ENCODE measurements at places on chromosomes 3 and 15.

DNA sequence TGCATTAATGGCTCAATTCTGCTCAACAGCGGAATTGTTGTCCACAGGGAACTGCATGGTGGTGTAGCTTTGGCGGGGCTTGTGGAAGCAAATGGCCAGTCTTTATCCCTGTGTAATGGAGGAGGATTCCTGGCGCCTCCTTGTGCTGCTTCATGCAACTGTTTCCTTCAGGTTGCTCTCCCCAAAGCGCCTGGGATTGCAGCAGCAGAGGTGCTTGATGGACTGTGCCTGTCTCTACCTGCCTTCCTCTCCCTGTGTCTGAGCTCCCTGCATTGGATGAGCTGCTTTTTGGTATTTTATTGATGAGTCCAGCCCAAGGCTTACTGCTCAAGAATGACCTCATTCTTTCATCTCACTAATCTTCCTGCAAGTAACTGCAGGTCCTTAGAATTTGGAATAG is 72.9 kb upstream of the NDN start:
- DNase-seq: no peak

DNA sequence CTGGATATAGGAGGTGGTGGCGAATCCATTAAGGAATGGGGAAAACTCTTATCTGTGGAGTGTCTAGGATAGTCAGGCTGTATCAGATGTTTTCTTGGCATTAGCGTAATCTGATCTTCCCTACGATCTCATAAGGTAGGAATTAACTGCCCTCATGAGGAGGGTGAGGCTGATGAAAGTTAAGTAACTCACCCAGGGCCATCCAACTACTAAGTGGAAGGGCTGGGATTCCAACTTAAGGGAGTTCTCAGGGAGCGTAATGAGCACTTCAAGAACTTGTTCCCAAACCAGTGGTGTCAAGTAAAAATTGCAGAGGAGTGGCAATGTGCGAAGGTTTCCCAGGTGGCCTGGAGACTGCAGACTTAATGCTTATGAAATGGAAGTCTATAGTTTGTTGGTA is 55.9 kb upstream of the OSBPL11 start:
- no peak for DNase-seq

DNA sequence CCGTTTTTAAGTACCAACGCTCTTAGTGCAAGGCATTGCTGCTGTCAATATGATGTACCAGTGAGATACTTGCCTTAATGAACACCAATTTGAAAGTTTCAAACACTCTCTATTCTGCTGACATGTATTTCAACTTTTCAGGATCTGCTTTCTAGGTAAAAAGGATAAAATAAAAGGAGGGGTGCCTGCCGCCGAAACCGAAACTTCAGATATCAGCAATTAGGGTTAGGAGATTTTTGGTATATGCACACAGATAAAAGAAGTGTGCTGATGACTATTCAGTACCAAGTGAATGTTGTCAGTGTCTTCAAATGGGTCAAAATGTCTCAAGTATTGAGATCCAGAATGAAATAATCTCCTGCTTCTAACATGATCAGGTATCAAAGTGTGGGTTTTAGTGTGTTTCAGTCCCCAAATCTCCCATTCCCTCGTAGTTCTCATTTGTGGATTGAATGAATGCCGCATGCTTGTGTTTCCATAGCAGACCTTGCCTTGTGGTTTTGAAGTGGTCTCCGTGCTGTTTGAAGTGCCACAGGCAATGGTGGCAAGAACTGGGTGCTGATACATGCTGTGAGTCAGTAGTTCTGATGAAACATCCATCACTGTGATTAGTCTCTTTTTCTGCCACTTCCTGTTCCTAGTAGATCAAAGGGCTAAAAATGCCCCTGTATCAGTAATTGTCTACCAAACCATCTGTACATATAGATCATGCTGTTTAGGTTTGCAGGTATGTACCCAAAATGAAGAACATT is 22.5 kb downstream of the CHST14 start:
- DNase-seq: peak; percentile 13

DNA sequence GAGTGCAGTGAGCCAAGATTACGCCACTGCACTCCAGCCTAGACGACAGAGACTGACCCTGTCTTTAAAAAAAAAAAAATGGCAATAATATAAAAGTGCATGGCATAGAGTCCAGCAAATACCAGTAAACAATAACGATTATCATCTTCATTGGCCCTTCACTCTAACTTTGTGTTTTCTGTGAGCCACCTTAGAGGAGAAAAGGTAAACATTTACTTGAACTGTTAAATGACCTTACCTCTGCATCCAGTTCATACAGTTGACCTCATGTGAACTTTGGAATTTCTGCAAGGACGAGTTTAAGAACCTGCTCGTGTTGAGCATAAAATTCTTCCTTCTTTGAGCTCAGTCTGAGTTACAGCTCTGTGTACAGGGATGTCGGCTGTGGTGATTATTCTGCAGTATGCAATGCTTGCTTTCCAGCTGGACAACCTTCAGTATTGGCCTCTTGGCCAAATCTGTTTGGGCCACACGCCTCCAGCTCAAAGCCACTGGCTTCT is 56.6 kb downstream of the RLBP1 start:
- no peak for DNase-seq

GRCh38 chr3:10783360-10784351 is 32.4 kb upstream of the SLC6A11 start:
- no peak for DNase-seq

DNA sequence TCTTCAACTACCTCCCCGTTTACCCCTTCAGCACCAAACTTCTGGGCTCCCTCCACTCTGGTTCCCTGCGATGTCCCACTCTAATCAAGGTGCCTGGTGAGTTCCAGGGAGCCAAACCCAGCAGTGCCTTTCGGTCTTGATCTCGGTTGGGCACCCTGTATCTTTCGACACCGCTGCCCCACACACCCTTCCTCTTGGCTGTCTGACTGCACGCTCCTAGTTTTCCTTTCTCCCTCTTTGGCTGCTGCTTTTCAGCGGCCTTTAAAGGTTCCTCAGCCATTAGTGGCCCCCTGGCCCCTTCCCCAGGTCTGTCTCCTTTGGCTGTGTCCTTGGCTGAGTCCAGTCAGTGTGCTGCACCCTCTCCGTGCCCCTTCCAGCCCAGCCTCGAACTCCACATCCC is 784 bp downstream of the TTLL3 start:
- no peak for DNase-seq

DNA sequence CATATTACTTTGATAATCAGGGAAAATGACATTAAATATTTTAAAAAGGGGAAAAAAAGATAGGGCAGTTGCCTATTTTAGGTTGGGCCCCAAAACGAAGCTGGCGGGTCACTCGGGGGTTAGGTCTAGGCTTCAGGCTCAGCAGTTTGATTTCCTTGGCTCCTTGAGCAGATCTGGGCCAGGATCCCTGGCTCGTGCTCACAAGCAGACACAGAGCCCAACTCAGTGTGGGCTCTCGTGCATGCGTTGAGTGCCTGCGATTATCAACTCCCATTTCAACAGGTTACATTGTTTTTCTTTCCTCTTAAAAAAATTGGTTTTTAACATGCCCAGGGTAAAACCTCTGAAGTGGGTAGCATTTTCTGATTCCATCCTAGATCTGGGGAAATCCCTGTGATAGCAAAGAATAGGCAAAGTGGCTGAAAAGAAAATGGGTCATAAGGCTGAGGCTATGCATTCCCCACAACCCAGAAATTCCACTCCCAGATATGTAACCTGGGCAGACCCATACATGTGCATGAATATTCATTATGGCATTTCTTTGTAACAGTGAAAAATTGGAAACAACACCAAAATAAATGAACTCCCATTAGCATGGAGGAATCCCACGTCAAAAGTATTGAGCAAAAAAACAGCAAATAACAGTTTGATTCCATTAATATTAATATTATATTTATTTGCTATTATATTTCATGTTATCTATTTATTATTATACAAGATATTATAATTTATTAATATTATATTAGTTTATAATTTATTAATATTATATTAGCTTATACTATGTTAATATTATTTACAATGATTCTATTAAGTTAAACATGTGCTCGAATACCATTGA is 27.8 kb downstream of the FAM43A start:
- no peak for DNase-seq

- DNase-seq: no peak
Observed at GRCh38 chr3:149091983-149092382, 5.7 kb upstream of the HLTF start.

- no peak for DNase-seq
Observed at GRCh38 chr15:40070166-40070557, 31.2 kb upstream of the SRP14 start.

- peak; percentile 12 for DNase-seq
Observed at GRCh38 chr15:57559875-57560274, 31.8 kb upstream of the MYZAP start.

DNA sequence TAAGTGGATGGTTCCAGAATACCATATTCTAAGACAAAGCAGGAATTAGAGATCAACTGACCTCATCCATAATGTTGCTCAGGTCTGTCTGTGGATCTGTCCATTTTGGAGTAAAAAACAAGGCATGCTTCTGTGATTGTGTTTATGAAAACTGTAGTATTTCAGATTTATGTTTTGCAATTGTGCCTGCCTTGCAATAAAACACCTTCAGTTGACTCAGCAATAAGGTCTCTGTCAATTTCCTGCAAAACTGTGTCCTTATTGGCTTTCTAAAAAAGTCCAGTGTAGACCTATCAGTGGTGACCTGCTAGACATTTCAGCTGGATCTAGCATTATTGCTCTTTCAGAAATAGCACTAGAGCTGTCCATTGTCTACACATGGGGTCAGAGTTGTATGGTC is 409.5 kb upstream of the AZI2 start:
- DNase-seq: no peak

DNA sequence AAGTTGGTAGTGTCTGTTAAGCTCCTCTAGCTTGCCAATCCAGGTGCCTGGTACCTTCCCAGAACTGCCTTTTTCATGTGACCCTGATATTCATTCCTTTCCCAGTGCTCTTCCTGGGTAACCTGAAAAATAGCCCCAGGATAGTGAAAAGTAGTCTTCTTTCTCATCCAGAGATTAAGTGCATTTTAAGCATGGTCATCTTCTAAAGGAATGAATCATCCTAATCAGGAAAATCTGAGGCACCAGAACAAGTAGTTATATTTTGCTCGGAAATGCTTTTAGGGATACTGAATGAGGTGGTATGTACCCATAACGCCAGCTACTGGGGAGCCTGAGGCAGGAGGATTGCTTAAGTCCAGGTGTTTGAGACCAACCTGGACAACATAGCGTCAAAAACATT is 23.1 kb upstream of the PDCD6IP start:
- no peak for DNase-seq

DNA sequence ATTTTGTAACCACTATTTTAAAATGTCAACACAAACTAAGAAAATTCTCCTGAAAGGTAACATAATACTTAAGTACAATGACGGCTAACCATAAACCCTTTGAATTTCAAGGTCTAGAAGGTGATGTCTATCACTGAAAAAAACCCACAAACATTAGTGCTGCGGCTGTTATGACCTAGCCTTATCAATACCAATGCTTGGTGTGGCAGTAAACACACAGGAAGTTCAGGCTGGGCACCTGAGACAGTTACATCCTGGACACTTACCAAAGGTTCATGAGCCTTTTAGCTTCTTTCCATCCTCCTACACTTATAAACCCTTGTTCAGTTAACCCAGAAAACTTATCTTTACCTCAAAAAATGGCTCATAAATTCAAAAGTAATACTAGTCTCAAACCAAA is 5.8 kb downstream of the HSPBAP1 start:
- no peak for DNase-seq

DNA sequence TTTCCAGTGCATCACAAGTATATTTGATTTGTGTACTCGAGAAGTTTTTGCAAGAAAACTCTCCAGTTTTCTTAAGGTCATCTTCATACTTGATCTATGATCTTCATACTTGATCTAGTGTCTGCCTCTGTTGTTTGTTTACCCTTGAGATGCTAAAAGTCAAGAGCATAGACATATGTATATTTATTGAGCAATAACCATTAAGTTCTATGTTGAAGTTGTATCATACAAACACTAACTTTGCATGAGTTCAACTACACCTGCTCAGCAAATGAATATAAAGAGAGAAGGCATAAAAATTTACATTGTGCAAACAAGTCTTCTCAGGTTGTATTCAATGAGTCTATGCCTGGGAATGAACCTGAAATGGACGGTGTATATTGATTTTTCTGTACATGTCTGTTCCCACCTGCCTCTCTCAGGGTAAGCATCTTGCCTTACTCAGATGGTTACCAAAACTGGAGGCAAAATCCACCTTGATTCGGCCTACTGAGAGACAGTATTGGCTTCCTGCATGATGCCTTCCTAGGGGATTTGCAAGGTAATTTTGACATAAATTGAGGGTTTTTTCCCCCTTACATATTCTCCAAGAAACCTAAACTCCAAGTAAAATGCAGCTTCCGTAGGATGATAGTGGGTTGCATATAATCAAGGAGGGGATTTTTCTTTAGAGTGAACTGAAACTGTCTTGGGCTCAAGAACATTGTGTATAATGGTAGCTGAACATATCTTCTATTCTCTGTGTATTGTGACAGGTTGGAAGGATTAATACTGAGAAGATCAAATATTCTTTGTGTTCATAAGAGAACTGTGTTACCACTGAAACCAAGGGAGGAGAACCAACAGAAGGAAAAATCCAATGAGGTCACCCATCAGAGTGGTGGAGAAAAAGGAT is 110.4 kb downstream of the FILIP1L start:
- no peak for DNase-seq

DNA sequence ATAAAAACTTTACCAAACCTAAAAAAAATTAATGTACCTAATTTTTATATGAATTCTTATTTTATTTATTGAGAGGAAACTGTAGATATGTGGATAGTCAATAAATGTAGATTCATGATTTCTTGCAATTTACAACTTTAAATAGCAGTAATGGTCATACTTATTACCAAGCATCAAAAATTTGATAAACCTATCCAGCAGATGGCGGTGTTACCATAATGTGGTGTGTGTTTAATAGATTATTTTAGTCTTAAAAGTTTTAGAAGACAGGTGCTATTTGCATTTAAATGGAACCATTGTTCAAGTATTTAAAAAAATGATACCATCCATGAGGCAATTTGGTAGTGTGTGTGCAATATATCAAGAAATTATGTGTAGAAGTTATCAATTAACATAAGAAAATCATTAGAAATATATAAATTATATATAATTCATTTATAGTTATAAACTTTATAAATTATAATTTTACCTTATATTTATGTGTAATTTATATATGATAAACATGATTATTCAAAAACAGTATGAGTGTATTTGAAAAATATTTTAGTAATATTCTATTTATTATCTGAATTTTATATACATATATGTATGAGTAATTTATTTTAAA is 176.0 kb upstream of the BCHE start:
- no peak for DNase-seq

DNA sequence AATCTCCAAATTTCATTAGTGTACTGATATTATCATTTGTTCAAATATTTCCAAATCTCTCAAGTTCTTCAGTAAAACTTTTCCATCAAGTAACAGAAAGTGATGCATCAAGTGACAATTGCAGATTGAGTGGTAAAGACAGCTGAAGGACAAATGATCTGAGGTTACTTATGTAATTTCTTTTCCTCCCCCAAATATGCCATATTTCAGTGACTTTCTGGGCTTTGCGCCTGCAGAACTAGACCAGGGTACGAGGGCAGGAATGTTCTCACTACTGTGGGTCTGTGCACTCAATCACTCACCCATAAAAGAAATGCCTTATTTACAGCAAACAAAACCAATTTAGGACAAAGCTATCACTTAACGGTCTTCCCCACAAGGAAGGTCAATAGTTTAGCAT is 4.7 kb downstream of the SUCLG2 start:
- DNase-seq: no peak
